ENCODE measurements at places on chromosomes 6 and 20. TPM values are rescaled to one million over a fixed set of nuclear protein-coding genes. Genes with fewer than 3 reads are reported as not detected.

GRCh38 chr20:44765091-44765490 is 19.4 kb downstream of the KCNK15 start:
- DNase-seq = no peak

DNA sequence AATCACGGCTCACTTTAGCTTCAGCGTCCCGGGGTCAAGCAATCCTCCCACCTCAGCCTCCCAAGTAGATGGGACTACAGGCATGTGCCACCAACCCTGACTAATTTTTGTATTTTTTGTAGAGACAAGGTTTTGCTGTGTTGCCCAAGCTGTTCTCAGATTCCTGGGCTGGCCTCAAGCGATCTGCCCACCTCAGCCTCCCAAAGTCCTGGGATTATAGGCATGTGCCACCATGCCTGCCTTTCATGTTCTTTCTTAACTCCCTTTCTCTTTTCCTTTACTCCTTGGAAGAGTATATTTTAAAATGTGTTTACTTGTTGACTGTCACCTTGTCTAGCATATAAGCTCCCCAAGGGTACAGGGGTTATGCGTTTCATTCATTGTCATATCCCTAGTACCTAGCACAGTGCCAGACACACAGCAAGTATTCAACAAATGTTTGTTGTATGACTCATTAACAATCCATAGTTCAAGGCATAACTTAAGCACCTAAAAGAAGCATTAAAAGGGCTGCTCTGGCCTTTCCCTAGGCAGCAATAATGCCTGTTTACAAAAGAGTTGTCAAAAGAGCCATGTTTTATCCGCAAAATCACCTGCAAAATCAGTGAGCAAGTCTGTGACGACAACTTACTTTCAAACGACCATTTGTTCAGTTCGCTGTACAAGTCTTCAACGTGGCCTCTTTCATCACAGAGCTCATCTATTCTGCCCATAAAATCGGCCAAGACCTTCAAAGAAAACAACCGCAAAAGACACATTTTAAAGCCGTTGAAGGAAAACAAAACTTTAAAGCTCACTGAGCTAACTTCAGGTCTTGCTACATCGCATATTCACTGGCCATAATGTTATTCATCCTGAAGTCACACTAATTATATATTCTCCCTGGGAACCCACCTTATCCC is 4.6 kb downstream of the CYP24A1 start:
- DNase-seq = peak; percentile 66

- DNase-seq = no peak
Measured at GRCh38 chr20:48721324-48722001, 106.3 kb downstream of the PREX1 start.

DNA sequence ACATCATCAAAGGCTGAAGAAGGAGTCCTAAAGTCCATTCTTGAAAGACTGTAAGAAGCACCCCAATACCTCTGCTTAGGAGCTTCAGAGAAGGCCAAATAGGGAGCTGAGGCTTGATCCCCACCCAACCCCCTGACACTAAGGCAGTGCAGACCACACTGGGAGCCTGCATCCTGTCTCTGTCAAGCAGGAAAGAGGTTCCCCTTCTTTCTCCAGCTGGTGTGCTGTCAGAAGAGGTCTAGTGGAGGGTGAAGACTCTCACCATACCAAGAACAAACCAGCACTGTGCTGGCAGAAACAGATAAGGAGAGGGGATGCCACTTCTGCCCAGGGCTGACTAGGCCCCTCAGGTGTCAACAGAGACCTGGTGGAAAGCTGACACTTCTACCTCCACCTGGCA is 19.9 kb downstream of the GZF1 start:
- DNase-seq = no peak

GRCh38 chr20:44083220-44083933 is 103.6 kb downstream of the JPH2 start:
- peak; percentile 29 for DNase-seq

DNA sequence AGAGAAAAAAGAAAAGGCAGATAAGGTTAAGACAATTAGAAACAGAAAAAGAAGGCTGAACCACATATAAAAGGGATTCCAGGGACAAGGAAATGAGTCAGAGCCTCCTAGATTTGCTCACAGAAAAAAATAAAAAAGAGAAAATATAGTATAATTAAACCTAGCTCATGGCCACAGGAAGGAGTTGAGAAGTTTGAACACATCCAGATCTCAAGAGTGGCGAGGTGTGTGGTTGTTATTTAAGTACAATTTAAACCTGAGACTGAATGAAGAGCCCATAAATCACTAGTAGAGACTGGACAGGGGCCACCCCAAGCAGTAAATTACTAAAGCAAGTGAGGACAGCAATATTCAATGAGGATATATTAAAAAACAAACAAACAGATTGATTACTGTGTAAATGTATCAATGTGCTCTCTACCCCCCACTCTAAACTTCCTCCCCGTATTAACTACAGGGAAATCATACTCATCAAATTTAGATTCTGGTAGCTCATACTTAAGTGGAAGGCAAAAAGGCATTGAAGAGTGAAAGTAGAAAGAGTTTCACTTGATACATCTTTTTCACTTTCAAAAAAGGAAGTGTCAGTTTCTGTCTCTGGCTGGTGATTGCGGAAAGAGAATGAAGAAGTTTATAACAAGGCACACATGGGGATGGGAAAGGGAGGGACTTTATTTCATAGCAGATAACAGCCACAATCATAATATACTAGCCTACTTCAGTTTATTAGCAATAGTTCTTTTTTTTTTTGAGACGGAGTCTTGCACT is 49.3 kb upstream of the SCAF8 start:
- no peak for DNase-seq

- DNase-seq = no peak
Measured at GRCh38 chr6:122657601-122658000, 47.4 kb downstream of the PKIB start.

Gene GJA1
- 1.1 TPM for total RNA-seq

Gene POU5F1
- 1.9 TPM for total RNA-seq

Gene DEFB132
- not detected for total RNA-seq

Gene TGM2
- 6.1 TPM for total RNA-seq

All from HCT116 (cell line).